Calu3 (cell line): ENCODE measurements at places on chromosomes 16 and 17.

- DNase-seq, result no peak
- peaks cover 49% of the 10 kb centered on the region for H3K36me3 ChIP-seq
- H3K4me1 ChIP-seq, result no peaks in the 10 kb centered on the region
- H3K27me3 ChIP-seq, result no peaks in the 10 kb centered on the region
- no peak overlapping the region for H3K4me3 ChIP-seq
Measured at GRCh38 chr16:88739977-88740726, 33.8 kb downstream of the CTU2 start.

DNA sequence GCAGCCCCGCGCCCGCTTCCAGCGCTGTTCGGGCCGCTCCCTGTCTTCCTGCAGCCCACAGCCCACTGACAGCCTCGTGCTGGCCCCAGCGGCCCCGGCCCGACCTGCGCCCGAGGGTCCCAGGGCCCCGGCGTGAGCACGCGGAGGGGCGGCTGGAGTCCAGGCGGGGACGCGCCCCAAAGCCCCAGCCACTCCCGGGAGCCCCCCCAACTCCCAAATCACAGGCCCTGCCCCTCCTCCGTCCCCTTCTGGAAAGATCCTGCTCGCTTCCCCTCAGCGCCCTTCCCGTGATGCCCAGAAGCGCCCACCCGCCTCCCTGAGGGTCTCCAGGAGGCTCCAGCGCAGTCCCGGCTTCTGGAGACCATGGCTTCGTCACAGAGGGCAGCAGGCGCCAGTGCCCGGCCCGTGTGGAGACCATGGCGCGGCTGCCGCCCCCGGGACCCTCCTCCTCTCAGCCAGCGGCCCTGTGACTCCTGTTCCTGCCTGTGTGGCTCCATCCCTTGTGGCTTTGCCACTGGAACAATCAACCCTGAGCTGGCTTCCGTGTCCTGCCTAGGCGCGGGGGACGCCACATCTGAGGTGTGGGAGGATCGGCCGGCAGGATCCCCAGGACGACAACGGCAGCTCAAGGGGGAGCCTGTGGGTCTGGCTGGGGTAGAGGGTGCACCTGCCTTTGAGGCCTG, 3.9 kb downstream of the UTS2R start:
- no peak overlapping the region for H3K4me3 ChIP-seq
- no peak overlapping the region for H3K27ac ChIP-seq

- peaks cover 5% of the 10 kb centered on the region for H3K36me3 ChIP-seq
- no peak overlapping the region for H3K4me3 ChIP-seq
- H3K4me1 ChIP-seq, result peaks cover 13% of the 10 kb centered on the region
- no peak overlapping the region for H3K27ac ChIP-seq
- DNase-seq, result no peak
Measured at GRCh38 chr17:83135692-83136091, 56.3 kb downstream of the METRNL start.

DNA sequence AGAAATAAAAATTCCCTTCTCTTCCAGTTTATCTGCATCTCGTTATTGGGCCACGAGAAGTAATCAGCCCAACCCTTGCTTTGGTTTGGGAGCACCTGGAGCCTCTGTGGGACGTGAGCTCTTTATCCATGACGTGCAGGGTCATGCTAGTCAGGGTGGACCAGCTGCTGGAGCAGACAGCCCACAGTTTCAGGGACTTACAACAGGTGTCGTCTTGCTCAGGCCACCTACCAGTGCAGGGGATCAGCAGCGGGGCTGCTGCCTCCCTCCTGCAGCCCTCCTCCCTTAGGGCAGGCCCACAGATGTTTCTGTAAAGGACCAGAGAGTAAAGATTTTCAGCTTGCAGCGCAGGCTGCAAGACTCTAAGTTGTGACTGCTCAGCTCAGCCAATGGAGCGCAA, 16.9 kb downstream of the ADAD2 start:
- no peak for DNase-seq
- H3K4me3 ChIP-seq, result no peak overlapping the region
- H3K4me1 ChIP-seq, result no peaks in the 10 kb centered on the region
- H3K27ac ChIP-seq, result no peak overlapping the region
- H3K36me3 ChIP-seq, result no peaks in the 10 kb centered on the region

DNA sequence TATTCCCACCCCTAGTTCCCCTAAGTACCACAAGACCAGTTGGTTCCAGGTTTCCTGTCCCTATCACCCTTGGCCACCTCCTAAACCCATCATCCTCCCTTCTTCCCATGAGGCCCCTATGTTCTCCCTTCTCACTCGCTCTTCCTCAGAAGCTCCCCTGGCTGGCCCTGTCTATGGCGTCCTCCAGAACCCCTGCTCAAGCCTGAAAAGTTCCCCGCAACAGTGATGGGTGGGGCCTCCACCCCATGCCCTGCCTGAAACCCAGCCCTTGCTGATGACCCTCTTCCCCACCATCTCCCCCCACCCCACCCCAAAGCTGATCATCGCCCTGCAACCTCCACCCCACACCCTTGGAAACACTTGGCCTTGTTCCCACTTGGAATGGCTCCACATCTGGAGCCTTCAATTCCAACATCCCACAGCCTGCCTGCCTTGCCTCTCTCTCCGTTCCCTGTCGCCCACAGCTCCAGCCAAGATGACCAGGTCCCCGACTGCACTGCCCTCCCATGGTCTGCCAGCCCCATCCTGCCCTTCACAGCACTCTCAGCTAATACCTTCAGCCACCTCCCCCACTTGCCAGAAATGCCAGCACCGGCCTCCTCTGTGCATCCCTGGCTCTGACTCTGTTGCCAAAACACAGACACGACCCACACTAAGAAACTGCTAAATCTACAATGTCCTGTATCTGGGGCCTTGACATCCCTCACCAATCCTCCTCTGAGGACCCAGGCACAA, 10.5 kb downstream of the OSBPL7 start:
- peaks cover 43% of the 10 kb centered on the region for H3K36me3 ChIP-seq
- peaks cover 34% of the 10 kb centered on the region for H3K4me1 ChIP-seq
- peak overlapping the region; percentile 61 for H3K27ac ChIP-seq
- no peaks in the 10 kb centered on the region for H3K27me3 ChIP-seq
- H3K4me3 ChIP-seq, result no peak overlapping the region

DNA sequence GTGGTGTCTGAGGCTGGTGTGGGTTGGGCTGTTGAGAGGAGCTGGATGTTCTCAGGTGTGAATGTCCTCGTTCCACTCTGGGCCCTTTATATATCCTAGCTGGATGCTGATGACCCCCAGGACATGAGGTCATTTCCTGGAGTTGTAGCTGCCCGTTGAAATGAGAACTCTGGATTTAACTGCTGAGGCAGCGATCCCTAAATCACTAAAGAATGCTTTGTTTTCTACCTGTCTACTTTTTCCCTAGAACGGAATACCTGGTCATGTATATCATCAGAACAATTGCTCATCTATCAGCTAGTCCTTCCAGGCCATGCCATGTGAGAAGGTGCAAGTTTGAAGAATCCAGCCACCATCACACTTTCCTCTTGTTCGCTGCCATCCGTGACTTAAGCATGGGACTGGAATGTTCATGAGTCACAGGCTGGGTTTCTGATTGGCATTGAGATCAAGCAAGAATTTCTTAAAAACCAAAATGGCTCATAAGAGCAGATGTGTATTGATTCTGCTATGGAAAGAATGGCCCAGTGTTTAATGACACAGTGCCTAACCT, at the start of gene KRTAP2-3:
Gene KRTAP2-3 (minus strand): TSS at position 63 of the 553 bp plus-strand sequence. CDS start 64 bp downstream, outside the sequence.
- peak; percentile 90 for DNase-seq
- H3K36me3 ChIP-seq, result peaks cover 20% of the 10 kb centered on the region
- peaks cover 54% of the 10 kb centered on the region for H3K4me1 ChIP-seq
- H3K27me3 ChIP-seq, result no peaks in the 10 kb centered on the region

GRCh38 chr17:54932711-54933110, 32.1 kb downstream of the TOM1L1 start:
- peaks cover 25% of the 10 kb centered on the region for H3K36me3 ChIP-seq
- no peaks in the 10 kb centered on the region for H3K4me1 ChIP-seq
- no peak overlapping the region for H3K27ac ChIP-seq
- DNase-seq, result no peak
- H3K27me3 ChIP-seq, result no peaks in the 10 kb centered on the region
- H3K4me3 ChIP-seq, result no peak overlapping the region

DNA sequence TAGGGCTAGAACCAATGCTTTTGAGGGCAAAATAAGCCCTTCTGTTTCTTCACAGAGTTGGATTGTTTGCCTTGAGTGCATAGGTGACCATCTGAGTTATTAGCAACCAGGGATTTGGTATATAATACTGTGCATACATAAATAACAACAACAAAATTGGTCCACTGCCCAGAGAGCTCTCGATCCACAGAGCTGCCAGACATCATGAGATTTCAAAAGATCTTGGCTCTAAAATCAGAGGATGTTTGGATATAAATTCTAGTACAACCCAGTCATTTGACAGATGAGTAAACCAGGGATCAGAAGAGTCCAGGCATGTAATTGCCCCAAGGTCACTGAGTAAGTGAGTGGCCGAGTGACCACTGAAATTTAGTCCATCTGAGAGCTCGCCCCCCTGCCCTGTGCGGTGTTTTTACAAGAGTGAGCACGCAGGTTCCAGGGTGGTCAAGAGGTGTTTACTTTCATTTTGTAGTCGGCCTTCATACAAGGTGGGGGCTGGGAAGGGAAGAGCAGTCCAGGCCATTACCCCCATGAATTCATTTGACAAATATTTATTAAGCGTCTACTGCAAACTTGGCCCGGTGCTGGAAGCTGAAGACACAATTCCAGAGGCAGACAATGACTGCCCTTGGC, 1.8 kb upstream of the MT2A start:
- no peak for DNase-seq
- H3K27me3 ChIP-seq, result peaks cover 11% of the 10 kb centered on the region
- H3K4me3 ChIP-seq, result no peak overlapping the region
- peaks cover 39% of the 10 kb centered on the region for H3K4me1 ChIP-seq
- no peak overlapping the region for H3K27ac ChIP-seq
- H3K36me3 ChIP-seq, result peaks cover 18% of the 10 kb centered on the region

GRCh38 chr17:11736613-11737312, 138.5 kb downstream of the DNAH9 start:
- H3K27me3 ChIP-seq, result no peaks in the 10 kb centered on the region
- no peak overlapping the region for H3K27ac ChIP-seq
- H3K4me1 ChIP-seq, result no peaks in the 10 kb centered on the region
- H3K36me3 ChIP-seq, result no peaks in the 10 kb centered on the region
- DNase-seq, result no peak

DNA sequence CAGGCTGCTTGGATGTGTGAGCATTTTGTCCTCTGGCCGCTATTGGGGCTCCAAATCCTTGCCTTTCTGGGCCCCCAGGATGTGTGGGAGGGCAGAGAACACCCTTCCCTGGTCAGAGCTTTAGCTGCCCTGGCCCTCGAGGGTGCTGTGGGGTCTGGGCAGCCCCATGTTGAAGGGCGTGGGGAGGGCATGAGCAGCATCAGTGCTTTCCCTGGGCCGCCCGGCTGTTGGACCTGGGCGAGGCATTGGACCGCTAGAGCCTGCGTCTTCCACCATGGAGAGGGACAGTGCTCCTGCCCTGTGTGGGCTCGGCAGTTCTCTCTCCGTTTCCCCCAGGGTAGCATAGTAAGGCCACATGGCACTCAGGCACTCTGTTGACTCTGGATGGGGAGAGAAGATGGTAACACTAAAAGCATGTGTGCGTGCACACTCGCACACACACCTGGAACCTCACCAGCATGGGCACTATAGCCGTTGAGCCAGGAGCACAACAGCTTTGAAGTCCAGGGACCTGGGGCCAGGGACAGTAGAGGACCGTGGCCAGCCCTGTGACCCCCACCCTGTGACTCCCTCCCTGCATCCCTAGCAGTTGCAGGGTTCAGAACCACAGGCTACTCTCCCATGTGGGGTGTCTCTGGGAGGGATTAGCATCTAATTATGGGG, 6.6 kb downstream of the ADAD2 start:
- no peaks in the 10 kb centered on the region for H3K4me1 ChIP-seq
- H3K27ac ChIP-seq, result no peak overlapping the region
- no peak for DNase-seq
- peaks cover 70% of the 10 kb centered on the region for H3K27me3 ChIP-seq
- H3K36me3 ChIP-seq, result no peaks in the 10 kb centered on the region

- H3K36me3 ChIP-seq, result peaks cover 8% of the 10 kb centered on the region
- DNase-seq, result peak; percentile 86
- H3K4me3 ChIP-seq, result no peak overlapping the region
- H3K27me3 ChIP-seq, result no peaks in the 10 kb centered on the region
Measured at GRCh38 chr17:82551779-82552457, 32.4 kb downstream of the FOXK2 start.

DNA sequence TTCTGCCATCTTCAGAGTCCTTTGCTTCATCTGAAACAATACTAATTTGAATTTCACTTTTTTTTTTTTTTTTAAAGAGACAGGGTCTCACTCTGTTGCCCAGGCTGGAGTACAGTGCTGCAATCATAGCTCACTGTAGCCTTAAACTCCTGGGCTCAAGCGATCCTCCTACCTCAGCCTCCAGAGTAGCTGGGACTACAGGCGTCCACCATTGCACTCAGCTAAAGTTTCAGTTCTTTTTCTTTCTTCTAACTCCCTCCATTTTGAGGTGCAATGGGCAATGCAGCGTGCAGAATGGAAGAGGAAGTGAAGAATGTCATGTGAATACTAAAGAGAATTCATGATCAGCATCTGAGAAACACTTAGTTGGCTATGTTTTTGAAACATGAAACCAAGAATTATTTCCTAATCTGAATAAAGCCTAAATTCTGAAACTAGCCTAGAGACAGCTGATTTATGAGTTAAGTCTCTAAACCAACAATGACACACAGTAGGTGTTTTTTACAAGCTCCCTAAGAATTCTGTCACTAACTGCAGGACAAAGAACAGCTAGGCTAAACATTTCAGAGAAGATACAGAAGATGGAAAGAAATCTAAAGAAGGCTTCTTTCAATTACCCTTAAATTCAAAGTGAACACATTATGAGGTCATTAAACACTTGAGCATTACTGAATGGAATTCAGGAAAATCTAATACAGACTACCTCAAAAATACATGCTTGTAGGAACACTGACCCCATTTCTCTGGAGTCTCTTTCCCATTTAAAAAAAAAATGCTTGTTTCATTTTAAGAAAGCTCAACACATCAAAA, 21.0 kb downstream of the SNN start:
- no peak overlapping the region for H3K27ac ChIP-seq
- H3K36me3 ChIP-seq, result peaks cover 86% of the 10 kb centered on the region
- H3K27me3 ChIP-seq, result no peaks in the 10 kb centered on the region
- H3K4me1 ChIP-seq, result peaks cover 17% of the 10 kb centered on the region
- DNase-seq, result no peak

DNA sequence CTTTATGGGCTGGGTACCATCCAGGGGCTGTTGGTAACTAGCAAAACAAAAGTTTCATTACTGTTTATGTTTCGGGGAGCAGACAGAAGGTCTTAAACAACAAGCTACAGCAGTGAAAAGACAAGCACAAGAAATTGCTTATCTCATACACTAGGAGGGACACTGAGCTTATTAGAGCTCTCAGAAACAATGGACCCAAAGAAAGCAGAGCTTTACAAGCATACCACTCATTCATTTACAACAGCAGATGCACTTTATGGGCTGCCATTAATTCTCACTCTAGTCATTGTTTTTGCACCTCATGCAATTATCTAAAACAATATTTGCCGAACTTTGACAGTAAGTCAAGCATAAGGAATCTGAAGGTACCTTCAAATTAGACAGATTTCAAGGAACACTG, 10.0 kb downstream of the KRT16 start:
- H3K4me1 ChIP-seq, result no peaks in the 10 kb centered on the region
- no peaks in the 10 kb centered on the region for H3K27me3 ChIP-seq
- no peak for DNase-seq
